ENCODE measurements at places on chromosomes 16 and 17. TPM values are rescaled to one million over a fixed set of nuclear protein-coding genes. Genes with fewer than 3 reads are reported as not detected.

- DNase-seq: no peak
- H3K4me3 ChIP-seq: no peak overlapping the region
- no peaks in the 10 kb centered on the region for H3K27me3 ChIP-seq
These were observed 43.1 kb downstream of the KLHDC4 start for GRCh38 chr16:87722590-87723225.

DNA sequence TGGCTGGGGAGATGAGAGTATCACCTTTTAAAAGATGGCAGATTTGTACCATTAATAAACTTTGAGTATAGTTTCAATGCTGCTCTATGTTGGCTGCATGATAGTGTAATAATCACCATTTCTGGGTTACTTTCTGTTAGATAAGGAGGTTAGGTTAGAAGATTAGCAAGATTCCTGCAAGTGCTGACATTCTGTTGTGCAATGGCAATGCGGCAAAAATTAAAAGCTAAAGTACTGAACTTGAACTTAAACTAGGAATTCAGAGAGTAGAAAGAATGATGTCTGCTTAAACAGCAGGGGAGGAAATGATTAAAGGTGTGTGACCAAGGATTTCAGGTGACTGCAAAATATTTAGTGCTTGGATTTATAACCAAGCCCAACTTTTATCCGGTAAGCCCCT, 399.8 kb upstream of the MON1B start:
- no peaks in the 10 kb centered on the region for H3K4me1 ChIP-seq
- H3K4me3 ChIP-seq: no peak overlapping the region
- H3K27ac ChIP-seq: no peak overlapping the region
- no peak for DNase-seq
- no peaks in the 10 kb centered on the region for H3K36me3 ChIP-seq

DNA sequence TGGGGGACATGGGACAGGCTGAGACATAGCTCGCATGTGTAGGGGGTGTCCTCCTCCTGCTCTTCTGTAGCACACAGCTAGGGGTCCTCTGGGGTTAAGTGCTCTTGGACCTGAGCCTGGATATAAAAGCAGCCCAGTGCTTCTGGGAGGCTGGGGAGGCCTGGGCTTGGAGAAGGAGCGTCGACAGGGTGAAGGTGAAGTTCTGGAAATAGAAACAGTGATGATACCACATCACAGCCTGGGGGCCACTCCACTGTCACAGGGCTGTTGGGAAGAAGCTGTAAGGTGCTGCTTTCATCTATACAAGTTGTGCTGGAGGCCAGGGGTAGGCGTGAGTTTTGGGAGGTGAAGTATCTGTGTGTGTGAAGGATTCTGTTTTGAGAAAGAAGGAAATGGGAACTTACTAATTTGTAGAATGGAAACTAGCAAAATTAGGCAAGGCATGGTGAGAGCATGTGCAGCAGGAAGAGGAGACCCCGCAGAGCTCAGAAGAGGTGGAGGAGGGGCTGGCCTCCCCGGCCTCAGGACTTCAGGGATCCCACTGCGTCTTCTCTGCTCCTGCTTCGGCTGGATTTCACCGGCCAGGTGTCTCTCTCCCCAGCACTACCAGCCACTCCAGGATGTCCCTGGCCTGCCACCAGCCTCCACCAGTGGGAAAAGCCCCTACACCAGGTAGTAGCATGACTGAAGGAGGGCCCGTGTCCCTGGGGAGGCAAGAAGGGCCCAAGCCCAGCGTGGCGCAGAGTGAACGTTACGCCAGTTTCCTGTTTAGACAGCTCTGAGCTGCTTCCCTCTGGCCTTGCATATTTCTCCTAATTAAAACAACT, 19.4 kb downstream of the PLCG2 start:
- H3K4me3 ChIP-seq: no peak overlapping the region
- no peaks in the 10 kb centered on the region for H3K36me3 ChIP-seq
- no peak for DNase-seq
- H3K27me3 ChIP-seq: peaks cover 3% of the 10 kb centered on the region
- H3K27ac ChIP-seq: no peak overlapping the region
- H3K4me1 ChIP-seq: no peaks in the 10 kb centered on the region

GRCh38 chr17:79211061-79211770, 136.6 kb downstream of the ENGASE start:
- no peaks in the 10 kb centered on the region for H3K4me1 ChIP-seq
- no peak for DNase-seq
- H3K36me3 ChIP-seq: no peaks in the 10 kb centered on the region
- no peak overlapping the region for H3K27ac ChIP-seq
- peaks cover 95% of the 10 kb centered on the region for H3K27me3 ChIP-seq

DNA sequence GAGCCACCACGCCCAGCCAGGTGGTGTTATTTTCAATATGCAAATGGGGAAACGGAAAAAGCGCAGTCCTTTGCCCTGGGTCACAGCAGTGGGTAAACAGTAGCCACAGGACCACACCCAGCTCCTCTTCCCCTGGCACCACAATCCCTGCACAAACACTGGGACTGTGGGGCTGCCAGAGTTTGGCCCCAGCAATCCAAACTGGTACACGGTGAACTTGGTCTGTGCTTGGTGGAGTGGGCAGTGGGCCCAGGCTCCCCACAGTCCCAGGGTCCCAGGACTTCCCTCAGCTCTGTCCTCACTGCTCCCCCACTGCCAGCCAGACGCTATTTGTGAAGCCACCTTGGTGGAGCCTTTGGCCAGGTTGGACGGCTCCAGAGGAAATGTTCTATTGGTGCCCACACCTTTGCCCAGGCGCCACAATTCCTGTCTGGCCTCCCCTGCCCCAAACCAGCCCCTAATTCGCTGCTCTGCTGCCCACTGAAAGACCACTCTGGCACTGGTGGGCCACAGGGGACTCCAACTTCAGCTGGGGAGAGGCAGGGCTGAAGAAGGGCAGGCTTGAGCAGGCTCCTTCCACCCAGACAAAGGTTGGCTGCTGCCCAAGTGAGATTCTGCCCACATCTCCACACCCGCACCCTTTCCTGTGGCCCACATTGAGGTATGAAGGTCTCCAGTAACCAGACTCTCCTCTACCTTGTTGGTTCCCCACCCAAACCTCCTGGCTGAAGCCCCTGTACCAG, 2.1 kb downstream of the CHAD start:
- no peak overlapping the region for H3K27ac ChIP-seq
- H3K4me3 ChIP-seq: no peak overlapping the region
- peaks cover 17% of the 10 kb centered on the region for H3K27me3 ChIP-seq
- H3K4me1 ChIP-seq: peaks cover 7% of the 10 kb centered on the region

GRCh38 chr16:19936441-19936840, 51.8 kb upstream of the GPRC5B start:
- DNase-seq: no peak
- H3K4me3 ChIP-seq: no peak overlapping the region
- H3K36me3 ChIP-seq: no peaks in the 10 kb centered on the region
- no peaks in the 10 kb centered on the region for H3K27me3 ChIP-seq

- no peak for DNase-seq
- H3K27me3 ChIP-seq: no peaks in the 10 kb centered on the region
- H3K36me3 ChIP-seq: no peaks in the 10 kb centered on the region
- no peak overlapping the region for H3K4me3 ChIP-seq
- H3K27ac ChIP-seq: no peak overlapping the region
These were observed 8.1 kb downstream of the C1QL1 start for GRCh38 chr17:44959821-44960531.

GRCh38 chr16:65671071-65671470, 549.2 kb upstream of the CDH11 start:
- no peaks in the 10 kb centered on the region for H3K36me3 ChIP-seq
- no peak overlapping the region for H3K27ac ChIP-seq
- no peaks in the 10 kb centered on the region for H3K27me3 ChIP-seq
- no peak for DNase-seq
- H3K4me1 ChIP-seq: no peaks in the 10 kb centered on the region

GRCh38 chr17:81240761-81241160, 1.6 kb downstream of the NDUFAF8 start:
- no peak overlapping the region for H3K27ac ChIP-seq
- DNase-seq: no peak
- H3K36me3 ChIP-seq: peaks cover 60% of the 10 kb centered on the region
- H3K27me3 ChIP-seq: no peaks in the 10 kb centered on the region

The PLSCR3 gene
- 13.3 TPM for total RNA-seq

The PFN1 gene
- total RNA-seq: 1,207 TPM

The RAB37 gene
- 1.6 TPM for total RNA-seq

The SLC6A4 gene
- not detected for total RNA-seq

The C16orf46 gene
- not detected for total RNA-seq

The WDR90 gene
- 12.1 TPM for total RNA-seq

The GAST gene
- total RNA-seq: not detected

Data from SJSA1 (cell line).